ENCODE measurements at places on chromosomes 13 and 19. TPM values are rescaled to one million over a fixed set of nuclear protein-coding genes. Genes with fewer than 3 reads are reported as not detected.

PCDH9 gene
- total RNA-seq, result 15.3 TPM

RFX1 gene
- total RNA-seq, result 5.7 TPM

TRAPPC6A gene
- 8.3 TPM for total RNA-seq

TMEM255B gene
- total RNA-seq, result 11.2 TPM

ACER1 gene
- not detected for total RNA-seq

IL27RA gene
- total RNA-seq, result 1.1 TPM

CD70 gene
- total RNA-seq, result not detected

FBN3 gene
- total RNA-seq, result not detected

PTGIR gene
- total RNA-seq, result 207 TPM

MIR17HG gene
- total RNA-seq, result 16.5 TPM

DNA sequence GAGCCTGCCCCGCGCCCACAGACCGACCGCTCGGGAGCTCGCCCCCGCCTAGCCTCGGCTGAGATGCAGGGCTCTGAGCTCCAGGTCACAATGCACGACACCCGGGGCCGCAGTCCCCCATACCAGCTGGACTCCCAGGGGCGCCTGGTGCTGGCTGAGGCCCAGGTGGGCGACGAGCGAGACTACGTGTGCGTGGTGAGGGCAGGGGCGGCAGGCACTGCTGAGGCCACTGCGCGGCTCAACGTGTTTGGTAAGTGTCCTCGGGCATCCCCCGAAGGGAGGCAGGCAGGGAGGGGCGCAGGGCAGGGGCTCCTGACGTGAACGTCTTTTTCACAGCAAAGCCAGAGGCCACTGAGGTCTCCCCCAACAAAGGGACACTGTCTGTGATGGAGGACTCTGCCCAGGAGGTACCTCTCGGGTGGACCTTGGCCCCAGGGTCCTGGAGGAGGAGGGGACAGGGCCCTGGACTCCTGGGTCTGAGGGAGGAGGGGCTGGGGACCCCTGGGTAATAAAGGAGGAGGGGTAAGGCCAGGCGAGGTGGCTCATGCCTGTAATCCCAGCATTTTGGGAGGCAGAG is 3.3 kb downstream of the BCAM start:
- peaks cover 47% of the 10 kb centered on the region for H3K4me1 ChIP-seq
- H3K27ac ChIP-seq, result no peak overlapping the region
- no peak overlapping the region for H3K4me3 ChIP-seq

- DNase-seq, result no peak
- H3K36me3 ChIP-seq, result no peaks in the 10 kb centered on the region
- no peaks in the 10 kb centered on the region for H3K4me1 ChIP-seq
- no peak overlapping the region for H3K27ac ChIP-seq
These were observed 4.9 kb upstream of the LMTK3 start for GRCh38 chr19:48516536-48516935.

- DNase-seq, result no peak
- no peak overlapping the region for H3K27ac ChIP-seq
- no peak overlapping the region for H3K4me3 ChIP-seq
- H3K36me3 ChIP-seq, result no peaks in the 10 kb centered on the region
These were observed 471.5 kb downstream of the FGF14 start for GRCh38 chr13:101930331-101930730.

GRCh38 chr13:65460136-65460535 is 1770.0 kb downstream of the PCDH9 start:
- H3K27me3 ChIP-seq, result no peaks in the 10 kb centered on the region
- H3K36me3 ChIP-seq, result no peaks in the 10 kb centered on the region
- H3K4me1 ChIP-seq, result no peaks in the 10 kb centered on the region
- no peak for DNase-seq
- H3K27ac ChIP-seq, result no peak overlapping the region
- no peak overlapping the region for H3K4me3 ChIP-seq

DNA sequence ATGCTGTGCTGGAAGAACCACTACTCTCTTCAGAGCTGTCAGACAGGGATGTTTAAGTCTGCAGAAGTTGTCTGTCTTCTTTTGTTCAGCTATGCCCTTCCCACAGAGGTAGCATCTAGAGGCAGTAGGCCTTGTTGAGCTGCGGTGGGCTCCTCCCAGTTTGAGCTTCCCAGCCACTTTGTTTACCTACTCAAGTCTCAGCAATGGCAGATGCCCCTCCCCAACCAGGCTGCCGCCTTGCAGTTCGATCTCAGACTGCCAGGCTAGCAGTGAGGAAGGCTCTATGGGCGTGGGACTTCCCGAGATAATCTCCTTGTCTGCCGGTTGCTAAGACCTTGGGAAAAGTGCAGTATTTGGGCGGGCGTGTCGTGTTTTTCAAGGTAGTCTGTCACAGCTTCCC is 42.1 kb upstream of the UQCRFS1 start:
- H3K4me1 ChIP-seq, result no peaks in the 10 kb centered on the region
- H3K27me3 ChIP-seq, result no peaks in the 10 kb centered on the region
- DNase-seq, result no peak
- no peaks in the 10 kb centered on the region for H3K36me3 ChIP-seq

DNA sequence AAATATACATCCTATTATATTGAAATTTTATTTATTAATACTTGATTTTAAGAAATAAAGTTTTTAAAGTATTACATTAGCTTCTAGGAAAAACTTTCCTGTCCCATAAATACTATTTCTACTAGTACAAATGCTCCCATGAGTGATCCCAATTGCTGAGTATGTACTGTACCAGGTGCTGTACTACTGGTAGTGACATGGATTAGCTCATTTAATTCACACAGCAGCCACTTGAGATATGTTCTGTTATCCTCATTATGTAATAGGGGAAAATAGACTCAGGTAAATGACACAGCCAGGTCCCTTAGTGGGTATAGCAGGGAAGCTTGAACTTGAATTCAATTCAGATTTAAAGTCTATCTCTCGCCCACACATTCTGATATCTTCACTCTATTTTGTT is 363.1 kb downstream of the FGF14 start:
- H3K4me1 ChIP-seq, result peaks cover 15% of the 10 kb centered on the region
- H3K36me3 ChIP-seq, result no peaks in the 10 kb centered on the region
- no peak for DNase-seq

- H3K27ac ChIP-seq, result peak overlapping the region; percentile 100
- H3K4me1 ChIP-seq, result peaks cover 30% of the 10 kb centered on the region
- H3K27me3 ChIP-seq, result no peaks in the 10 kb centered on the region
- peak; percentile 70 for DNase-seq
- H3K4me3 ChIP-seq, result peak overlapping the region; percentile 96
- H3K36me3 ChIP-seq, result peaks cover 7% of the 10 kb centered on the region
These were observed 34.4 kb upstream of the NANOS3 start for GRCh38 chr19:13842291-13843103.

DNA sequence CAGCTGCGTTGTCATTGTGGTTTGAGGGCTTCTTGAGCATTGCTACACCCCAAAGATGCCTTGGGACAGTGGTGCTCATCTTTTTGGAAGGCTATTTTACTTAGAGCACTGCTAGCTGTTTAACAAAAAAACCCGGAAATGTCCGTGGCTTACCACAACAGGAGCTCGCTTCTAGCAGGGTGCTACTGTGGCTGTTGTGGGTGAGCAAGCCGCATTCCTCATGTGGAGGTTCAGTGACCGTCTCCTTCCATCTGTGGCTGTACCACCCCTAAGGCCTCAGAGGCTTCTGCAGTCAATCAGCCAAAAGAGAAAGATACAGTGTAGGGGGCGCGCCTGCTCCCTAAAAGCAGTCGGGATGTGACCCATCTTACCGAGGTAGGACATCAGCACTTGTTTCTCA is 1004.2 kb downstream of the UQCRFS1 start:
- H3K36me3 ChIP-seq, result no peaks in the 10 kb centered on the region
- H3K4me3 ChIP-seq, result no peak overlapping the region
- DNase-seq, result no peak

GRCh38 chr13:84834201-84834600 is 951.9 kb upstream of the SLITRK1 start:
- no peaks in the 10 kb centered on the region for H3K4me1 ChIP-seq
- H3K27ac ChIP-seq, result no peak overlapping the region
- no peak overlapping the region for H3K4me3 ChIP-seq
- H3K36me3 ChIP-seq, result no peaks in the 10 kb centered on the region
- DNase-seq, result no peak
- no peaks in the 10 kb centered on the region for H3K27me3 ChIP-seq

- no peaks in the 10 kb centered on the region for H3K36me3 ChIP-seq
- H3K4me3 ChIP-seq, result no peak overlapping the region
- H3K4me1 ChIP-seq, result no peaks in the 10 kb centered on the region
- H3K27ac ChIP-seq, result no peak overlapping the region
- no peaks in the 10 kb centered on the region for H3K27me3 ChIP-seq
These were observed 148.4 kb downstream of the AKAP11 start for GRCh38 chr13:42420304-42420703.

- H3K36me3 ChIP-seq, result no peaks in the 10 kb centered on the region
- H3K27ac ChIP-seq, result no peak overlapping the region
- H3K4me3 ChIP-seq, result no peak overlapping the region
- DNase-seq, result no peak
These were observed 53.8 kb downstream of the CDK8 start for GRCh38 chr13:26307701-26308100.

- H3K4me3 ChIP-seq, result peak overlapping the region; percentile 73
- H3K36me3 ChIP-seq, result no peaks in the 10 kb centered on the region
These were observed 441.5 kb upstream of the KLF12 start for GRCh38 chr13:74575729-74576125.

DNA sequence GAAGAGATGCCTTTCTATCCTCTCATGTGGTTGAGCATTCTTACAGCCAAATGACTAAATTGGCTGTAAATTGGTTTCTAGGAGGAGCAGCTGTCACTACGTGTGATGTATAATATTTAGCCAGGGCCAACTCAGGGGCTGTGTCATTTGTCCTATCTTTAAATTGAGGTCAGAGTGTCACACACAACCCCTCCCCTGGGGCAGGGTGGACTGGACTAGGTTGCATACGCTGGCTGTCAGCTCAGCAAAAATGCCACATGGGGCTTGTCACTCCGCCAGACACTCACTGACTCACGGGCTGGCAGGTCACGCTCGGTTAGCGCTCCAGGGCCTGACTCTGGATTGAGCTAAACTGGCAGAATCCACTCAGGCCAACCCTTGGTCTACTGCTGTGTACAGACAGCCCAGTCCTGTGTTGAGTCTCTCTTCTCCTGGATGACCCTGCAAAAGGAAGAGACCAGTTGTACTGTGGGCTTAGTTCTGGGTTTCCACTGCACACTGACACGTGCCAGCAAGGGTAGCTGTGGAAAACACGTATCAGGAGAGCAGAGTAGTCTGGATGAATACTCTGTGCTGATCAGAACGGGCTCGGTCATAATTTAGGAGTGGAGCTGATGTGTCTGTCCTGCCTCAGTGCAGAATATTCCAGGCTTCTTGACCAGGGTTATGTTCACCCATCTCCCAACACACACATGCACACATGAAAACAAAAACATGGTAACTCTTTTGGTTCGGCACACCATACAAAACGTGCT is 29.1 kb downstream of the SHISA2 start:
- no peaks in the 10 kb centered on the region for H3K36me3 ChIP-seq
- H3K27me3 ChIP-seq, result no peaks in the 10 kb centered on the region
- no peak overlapping the region for H3K27ac ChIP-seq
- DNase-seq, result peak; percentile 41

DNA sequence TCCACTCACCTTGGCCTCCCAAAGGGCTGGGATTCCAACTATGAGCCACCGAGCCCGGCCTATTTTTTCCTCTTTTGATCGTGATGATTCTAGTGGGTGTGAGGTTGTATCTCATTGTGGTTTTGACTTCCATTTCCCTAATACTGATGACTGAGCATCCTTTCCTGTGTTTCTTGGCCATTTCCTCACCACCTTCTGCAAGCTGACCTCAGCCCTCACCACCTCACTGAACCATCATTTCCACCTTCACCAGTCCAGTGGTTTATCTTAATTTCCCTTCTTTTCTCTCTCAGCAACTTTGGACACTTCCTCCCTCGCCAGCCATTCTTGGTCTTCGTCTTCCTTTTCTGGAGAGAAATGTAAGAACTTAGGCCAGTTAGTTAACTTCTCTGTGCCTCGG is 13.0 kb upstream of the BICRA start:
- no peak overlapping the region for H3K27ac ChIP-seq
- no peak for DNase-seq
- peaks cover 12% of the 10 kb centered on the region for H3K4me1 ChIP-seq
- H3K27me3 ChIP-seq, result no peaks in the 10 kb centered on the region
- no peak overlapping the region for H3K4me3 ChIP-seq

DNA sequence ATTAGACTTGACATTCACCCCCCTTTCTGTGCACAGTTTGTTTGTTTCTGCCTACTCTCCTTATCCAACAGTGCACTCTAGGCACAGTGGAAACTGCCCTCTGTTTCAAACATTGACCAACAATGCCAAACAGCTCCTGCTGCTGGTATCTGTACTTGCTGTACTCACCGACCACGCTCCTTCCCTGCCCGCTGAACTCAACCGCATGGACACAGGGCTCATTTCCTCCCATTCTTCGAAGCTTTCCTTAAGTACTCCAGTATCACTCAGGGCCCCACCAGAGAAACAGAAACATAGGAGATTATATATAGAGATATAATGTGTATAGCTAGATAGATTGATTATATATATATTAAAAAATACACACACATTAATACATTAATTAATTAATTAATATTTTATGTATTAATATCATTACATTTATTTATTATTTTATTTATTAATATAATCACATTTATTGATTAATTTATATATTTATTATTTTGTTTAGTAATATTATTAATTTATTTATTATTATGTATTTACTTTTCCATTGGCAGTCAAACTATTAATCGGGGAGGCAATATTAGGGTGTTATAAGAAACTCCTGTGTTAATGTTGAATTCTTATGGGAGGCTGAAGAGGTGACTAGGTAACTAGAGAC is 1528.2 kb downstream of the EFNB2 start:
- no peaks in the 10 kb centered on the region for H3K36me3 ChIP-seq
- H3K27ac ChIP-seq, result no peak overlapping the region
- DNase-seq, result no peak
- no peak overlapping the region for H3K4me3 ChIP-seq
- no peaks in the 10 kb centered on the region for H3K4me1 ChIP-seq
- H3K27me3 ChIP-seq, result no peaks in the 10 kb centered on the region

- H3K4me1 ChIP-seq, result no peaks in the 10 kb centered on the region
- H3K27ac ChIP-seq, result no peak within 1 kb of the TSS
- H3K27me3 ChIP-seq, result no peaks in the 10 kb centered on the region
These were observed at the start of gene LILRA2 for GRCh38 chr19:54573330-54573872. Gene LILRA2 (plus strand): TSS chr19:54573790. CDS start chr19:54573879, 89 bp downstream.

DNA sequence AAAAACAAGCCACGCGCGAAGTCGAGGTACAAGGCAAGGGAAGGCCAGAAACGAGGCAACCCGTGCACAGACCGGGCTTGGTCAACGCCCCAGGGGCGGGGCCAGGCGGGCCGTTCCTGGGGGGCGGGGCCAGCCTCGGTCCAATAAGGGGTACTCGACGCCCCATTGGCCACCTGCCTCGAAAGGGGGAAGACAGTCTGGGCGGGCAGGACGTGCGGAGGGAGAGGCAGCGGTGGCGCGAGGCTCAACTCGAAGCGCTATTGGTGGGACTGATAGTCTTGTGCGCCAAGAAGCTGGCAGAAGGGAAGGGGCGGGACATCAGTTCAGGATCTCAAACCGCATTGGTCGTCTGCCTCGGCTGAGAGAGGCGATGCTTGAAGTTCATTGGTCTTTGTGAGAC is at the start of gene LYPD4:
Gene LYPD4, minus strand, starts transcription at position 83 of the 400 bp plus-strand sequence. CDS start 5,398 bp downstream, outside the sequence.
- H3K4me1 ChIP-seq, result no peaks in the 10 kb centered on the region
- H3K4me3 ChIP-seq, result no peak within 1 kb of the TSS
- no peak for DNase-seq

GRCh38 chr13:78680115-78680561 is 21.2 kb upstream of the OBI1 start:
- no peak overlapping the region for H3K4me3 ChIP-seq
- H3K36me3 ChIP-seq, result no peaks in the 10 kb centered on the region
- no peak overlapping the region for H3K27ac ChIP-seq
- DNase-seq, result no peak

GRCh38 chr19:36528194-36528920 is at the start of gene ZNF260:
Gene ZNF260 (minus strand): TSS chr19:36528271. CDS start chr19:36515238, 13,033 bp downstream.
- peak; percentile 88 for DNase-seq
- H3K27me3 ChIP-seq, result no peaks in the 10 kb centered on the region
- peak within 1 kb of the TSS; percentile 83 for H3K4me3 ChIP-seq
- peaks cover 16% of the 10 kb centered on the region for H3K4me1 ChIP-seq
- H3K36me3 ChIP-seq, result peaks cover 12% of the 10 kb centered on the region

- no peaks in the 10 kb centered on the region for H3K4me1 ChIP-seq
- H3K4me3 ChIP-seq, result no peak overlapping the region
- H3K36me3 ChIP-seq, result no peaks in the 10 kb centered on the region
These were observed 65.4 kb upstream of the ATXN8OS start for GRCh38 chr13:70042193-70042592.
